Renal cortex interstitium (tissue), 15 donors: ENCODE measurements at places on chromosomes 11 and 22. TPM values are rescaled to one million over a fixed set of nuclear protein-coding genes. Genes with fewer than 3 reads are reported as not detected.

The AQP11 gene
- polyA plus RNA-seq, result 4.6 TPM

The ZNF280B gene
- 4.0 TPM for polyA plus RNA-seq

The IFITM1 gene
- polyA plus RNA-seq, result 47.9 TPM

The VPREB1 gene
- polyA plus RNA-seq, result 0.33 TPM

The ANKK1 gene
- polyA plus RNA-seq, result 0.68 TPM

The DEUP1 gene
- 0.86 TPM for polyA plus RNA-seq

The MRGPRF gene
- 26.1 TPM for polyA plus RNA-seq

The OVCH2 gene
- 6.2 TPM for polyA plus RNA-seq

The TEX12 gene
- 0.28 TPM for polyA plus RNA-seq

The MUC2 gene
- polyA plus RNA-seq, result 0.03 TPM

The ADM2 gene
- polyA plus RNA-seq, result 3.8 TPM

The NXPE4 gene
- polyA plus RNA-seq, result not detected

The HBG1 gene
- polyA plus RNA-seq, result 304 TPM

The WNT7B gene
- 11.1 TPM for polyA plus RNA-seq

The SMIM38 gene
- 0.51 TPM for polyA plus RNA-seq

The SCGB1D2 gene
- polyA plus RNA-seq, result 2.1 TPM

The PHLDB1 gene
- polyA plus RNA-seq, result 118 TPM

The TSSK2 gene
- not detected for polyA plus RNA-seq
